NCI-H2171 treated with DMSO at 0.1 percent for 48 hours (cell line): ENCODE measurements at places on chromosomes 1 and 21.

GRCh38 chr1:49306507-49307070 is 529.9 kb upstream of the BEND5 start:
- no peak for DNase-seq

- no peak for DNase-seq
Observed at GRCh38 chr1:226410958-226411357, 3.1 kb upstream of the PARP1 start.

GRCh38 chr1:39016604-39017171 is 9.5 kb upstream of the NDUFS5 start:
- DNase-seq = no peak

GRCh38 chr1:61604684-61605083 is 120.3 kb downstream of the TM2D1 start:
- no peak for DNase-seq

DNA sequence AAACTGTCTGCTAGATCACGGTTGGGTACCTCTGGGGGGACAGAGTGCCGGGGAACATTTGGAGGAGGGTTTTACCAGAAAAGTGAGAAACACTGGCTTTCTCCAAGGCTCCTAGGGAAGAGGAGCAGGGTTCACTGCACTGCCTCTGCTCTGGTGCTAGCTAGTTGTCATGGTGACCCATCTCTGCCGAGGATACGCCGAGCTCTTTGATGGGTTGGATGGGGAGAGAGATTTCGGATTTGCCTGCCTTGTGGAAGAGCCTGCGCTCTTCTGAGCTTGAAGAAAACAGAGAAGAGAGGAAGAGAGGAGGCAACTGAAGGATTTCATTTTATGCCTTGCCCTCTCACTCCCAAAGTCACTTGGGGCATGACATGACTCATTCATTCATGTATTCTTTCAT is 92.1 kb downstream of the NAV1 start:
- no peak for DNase-seq

DNA sequence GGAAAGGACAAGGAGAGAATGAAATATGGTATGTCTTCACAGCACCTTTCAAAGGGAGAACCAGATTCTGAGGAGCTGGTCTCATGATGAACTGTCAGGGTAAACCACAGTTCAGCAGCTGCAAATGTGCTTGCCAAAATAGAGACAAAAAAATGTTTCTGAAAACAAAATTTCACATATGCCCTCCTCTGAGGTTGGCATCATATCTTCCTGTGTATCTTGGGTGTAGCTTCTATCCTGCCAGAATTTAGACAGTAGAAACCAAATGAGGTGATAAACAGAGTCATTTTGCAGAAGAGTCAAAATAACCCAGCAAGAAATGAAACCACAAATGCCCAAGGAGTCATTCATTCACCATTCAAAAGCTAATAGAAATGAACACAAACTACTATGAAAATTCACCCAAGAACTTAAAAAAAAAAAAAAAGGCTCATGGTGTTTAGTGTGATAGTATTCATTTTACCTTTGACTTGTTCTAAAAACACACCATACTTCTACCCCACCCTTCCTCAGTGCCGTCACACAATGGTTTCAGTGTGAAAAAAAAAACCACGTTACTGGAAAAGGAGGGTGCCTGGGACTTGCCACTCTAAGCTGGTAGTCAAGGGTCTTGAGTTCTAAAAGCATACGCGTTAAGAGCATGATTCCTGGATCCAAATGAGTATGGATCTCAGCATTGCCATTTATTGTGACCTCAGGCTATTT is 18.5 kb downstream of the SELL start:
- no peak for DNase-seq

DNA sequence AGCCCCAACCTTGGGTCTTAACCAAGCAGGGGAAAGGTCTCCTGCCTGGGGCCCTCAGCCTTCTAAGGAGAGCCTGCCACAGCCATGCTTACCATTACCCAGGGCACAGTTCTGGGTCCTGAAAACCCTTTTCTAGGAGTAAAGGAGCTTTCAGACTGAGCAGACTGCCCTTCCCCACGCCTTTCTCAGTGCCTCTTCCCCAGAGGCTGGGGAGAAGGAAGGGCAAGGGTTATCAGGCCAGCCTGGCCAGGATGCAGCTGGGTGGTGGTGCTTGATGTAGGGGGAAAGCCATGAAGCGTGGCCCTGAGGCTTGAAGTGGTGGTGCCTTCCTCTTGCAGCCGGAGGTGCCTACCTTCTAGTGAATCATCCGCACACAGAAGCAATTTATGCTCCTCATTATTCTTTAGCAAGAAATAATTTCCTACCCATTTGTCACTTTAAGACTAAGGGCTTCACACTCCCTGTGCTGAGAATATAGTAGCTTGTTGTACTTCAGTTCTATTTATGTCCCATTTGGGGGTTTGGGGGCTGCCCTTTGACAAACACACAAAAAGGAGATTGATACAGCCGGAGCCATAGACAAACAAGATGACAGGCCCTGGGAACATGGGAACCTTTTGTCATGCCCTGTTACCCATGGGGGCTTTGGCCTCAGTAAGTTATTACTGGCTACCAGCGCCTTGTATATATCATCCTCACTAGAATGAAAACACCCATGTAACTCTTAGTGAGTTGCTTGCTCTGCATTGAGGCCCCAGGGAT is 40.7 kb downstream of the MAN1C1 start:
- DNase-seq = no peak

GRCh38 chr1:18187054-18187453 is 79.5 kb downstream of the IGSF21 start:
- DNase-seq = no peak

DNA sequence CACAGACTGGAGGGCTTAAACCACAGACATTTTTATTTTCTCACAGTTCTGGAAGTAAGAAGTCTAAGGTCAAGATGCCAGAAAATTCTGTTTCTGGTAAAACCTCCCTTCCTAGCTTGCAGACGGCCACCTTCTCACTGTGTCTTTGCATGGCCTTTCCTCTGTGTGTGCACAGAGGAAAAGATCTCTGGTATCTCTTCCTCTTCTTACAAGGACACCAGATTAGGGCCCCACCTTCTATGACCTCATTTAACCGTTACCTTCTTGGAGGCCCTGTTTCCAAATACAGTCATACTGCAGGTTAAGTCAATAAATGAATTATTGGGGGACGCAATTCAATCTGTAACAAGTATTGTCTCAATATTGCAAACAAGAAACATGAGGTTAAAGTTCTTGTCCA is 63.0 kb upstream of the PRDX6 start:
- no peak for DNase-seq

DNA sequence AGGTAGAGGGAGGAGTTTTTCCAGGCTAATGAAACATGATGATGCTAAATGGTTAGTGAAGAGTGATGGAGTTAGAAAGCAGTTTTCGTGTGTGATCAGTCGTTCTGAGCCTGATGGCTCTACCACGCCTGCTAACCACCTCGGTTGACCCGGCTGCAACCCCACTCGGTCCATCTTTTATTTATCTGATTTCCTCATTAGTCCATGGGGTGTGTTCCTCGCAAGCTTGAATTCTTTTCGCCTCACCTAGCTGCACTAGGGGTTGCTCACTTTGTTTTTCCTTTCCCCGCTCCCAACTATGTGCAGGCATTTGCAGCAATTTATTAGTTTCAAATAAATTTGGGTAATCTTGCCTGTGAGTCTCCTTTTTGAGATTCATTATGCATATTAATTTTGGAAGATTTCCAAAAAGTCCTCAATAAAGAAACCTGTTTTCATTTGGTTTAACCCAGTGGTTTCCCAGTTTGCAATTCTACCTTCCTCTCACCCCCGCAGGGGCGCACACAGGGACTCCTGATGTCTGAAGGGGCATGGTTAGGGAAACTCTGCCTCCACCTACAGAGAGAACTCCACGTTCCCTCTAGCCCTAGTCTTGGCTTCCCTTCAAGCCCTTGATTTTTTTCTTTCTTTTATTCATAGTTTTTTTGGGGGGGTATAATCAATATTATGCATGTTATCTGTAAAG is 12.6 kb downstream of the B3GALT5 start:
- DNase-seq = no peak

DNA sequence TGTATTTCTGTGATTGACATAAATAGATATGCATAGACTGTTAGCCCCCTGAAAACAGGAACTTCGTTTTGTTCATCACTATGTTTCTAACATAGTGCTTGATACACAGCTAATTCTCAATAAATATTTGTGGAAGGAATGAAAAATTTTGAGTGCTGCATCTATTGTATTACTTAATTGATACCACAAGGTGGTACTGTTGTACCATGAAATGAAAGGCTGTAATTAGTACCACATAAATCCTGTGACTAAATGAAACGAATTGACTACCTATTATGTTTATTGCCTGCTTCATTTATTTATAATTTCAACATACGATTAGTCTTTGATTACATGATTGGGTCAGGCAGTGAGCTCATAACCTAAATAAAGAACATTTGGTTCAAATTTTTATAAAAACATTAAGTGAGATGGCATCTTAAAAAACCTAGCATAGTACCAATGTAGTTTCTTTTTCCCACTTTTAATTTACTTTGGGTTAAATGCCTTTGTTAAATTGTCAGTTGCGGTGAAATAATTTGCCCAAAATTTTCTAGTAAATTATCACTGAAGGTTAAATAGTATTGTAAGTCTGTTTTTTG is 15.0 kb upstream of the TGFB2 start:
- peak; percentile 66 for DNase-seq

DNA sequence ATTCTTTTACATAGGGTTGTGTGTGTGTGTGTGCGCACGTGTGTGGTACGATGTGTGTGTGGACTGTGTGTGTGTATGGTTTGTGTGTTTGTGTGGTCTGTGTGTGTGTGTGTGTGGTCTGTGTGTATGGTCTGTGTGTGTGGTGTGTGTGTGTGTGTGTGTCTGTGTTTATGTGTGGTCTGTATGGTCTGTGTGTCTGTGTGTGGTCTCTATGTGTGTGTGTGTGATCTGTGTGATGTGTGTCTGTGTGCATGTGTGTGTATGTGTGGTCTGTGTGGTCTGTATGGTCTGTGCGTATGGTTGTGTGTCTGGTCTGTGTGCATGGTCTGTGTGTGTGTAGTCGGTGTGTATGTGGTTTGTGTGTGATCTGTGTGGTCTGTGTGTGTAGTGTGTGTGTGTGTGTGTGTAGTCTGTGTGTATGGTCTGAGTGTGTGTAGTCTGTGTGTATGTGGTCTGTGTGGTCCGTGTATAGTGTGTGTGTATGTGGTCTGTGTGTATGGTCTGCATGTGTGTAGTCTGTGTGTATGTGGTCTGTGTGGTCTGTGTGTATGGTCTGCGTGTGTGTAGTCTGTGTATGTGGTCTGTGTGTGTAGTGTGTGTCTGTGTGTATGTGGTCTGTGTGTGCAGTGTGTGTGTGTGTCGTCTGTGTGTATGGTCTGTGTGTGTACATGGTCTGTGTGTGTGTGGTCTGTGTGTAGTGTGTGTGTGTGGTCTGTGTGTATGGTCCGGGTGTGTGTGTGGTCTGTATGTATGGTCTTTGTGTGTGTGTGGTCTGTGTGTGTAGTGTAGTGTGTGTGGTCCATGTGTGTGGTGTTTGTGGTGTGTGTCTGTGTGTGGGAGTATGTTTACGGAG is 46.8 kb downstream of the RHOU start:
- DNase-seq = no peak

GRCh38 chr1:101977266-101977665 is 19.5 kb downstream of the OLFM3 start:
- DNase-seq = no peak

DNA sequence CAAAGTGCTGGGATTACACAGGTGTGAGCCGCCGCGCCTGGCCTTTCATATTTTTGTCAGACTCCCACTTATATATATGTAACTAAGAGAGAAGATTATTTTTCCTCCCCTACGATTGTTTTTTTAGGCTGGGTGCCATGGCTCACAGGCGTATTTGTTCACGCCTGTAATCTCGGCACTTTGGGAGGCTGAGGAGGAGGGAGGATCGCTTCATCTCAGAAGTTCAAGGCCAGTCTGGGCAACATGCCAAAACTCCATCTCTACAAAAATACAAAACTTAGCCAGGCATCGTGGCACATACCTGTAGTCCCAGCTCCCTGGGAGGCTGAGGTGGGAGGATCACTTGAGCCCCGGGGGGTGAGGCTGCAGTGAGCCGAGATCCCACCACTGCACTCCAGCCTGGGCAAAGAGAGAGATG is 23.9 kb upstream of the ITLN2 start:
- peak; percentile 6 for DNase-seq

- DNase-seq = no peak
Observed at GRCh38 chr1:87334351-87335174, 5.9 kb downstream of the LMO4 start.

- DNase-seq = no peak
Observed at GRCh38 chr1:85830837-85831236, 122.6 kb upstream of the ZNHIT6 start.

- DNase-seq = no peak
Observed at GRCh38 chr1:56256153-56257000, 323.0 kb downstream of the PLPP3 start.

GRCh38 chr1:47030170-47030805 is 6.8 kb downstream of the CYP4X1 start:
- DNase-seq = no peak

DNA sequence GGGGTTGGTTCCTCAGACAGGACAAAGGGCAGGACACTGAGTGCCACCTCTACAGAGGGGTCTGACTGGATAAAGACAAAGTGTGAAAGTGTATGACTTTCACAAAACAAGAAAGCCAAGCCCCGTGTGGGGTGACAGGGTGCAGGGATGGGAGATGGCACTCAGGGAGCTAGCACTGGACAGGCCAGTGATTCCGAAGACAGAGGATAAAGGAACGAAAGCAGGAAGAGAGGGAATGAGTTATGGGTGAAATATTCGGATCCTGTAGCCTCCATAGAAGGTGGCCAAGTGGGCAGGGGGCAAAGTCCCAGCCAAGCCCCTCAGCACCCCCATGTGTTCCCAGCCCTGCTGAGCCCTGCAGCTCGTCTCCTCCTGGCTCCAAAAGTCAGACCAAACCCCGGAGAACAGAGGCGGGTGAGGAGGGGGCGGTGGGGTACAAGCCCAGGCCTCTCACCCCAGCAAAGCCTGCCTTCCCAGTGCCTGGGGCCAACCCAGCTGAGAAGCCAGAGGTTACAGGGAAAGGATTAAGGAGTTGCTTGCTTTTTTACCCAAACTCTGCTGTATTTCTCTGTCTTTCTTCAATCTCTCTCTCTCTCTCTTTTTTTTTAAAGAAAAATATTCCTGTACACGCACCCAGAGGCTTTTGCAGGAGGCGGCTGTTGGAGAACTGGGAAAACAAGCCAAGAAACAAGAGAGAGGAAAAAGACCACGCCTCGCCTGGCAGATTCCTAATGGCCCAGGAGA is 14.0 kb upstream of the WASF2 start:
- DNase-seq = no peak

DNA sequence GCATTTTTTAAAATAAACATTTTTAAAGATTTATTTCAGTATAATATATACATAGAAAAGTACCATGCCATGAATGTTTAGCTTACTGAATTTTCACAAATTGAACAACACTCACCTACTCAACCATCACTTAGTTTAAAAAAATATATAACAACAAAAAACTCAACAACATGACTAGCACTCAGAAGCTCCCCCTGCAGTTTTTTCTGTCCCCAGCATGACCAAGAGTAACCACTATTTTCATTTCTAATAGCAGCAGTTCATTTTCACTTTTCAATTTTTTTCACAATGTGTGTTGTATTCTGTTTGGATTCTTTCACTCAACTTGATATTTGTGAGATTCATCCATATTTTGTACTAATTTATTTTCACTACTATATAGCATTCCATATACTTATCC is 162.3 kb upstream of the POGK start:
- no peak for DNase-seq
